Pancreas (tissue), 10 donors: ENCODE measurements at places on chromosomes 3 and 15. TPM values are rescaled to one million over a fixed set of nuclear protein-coding genes. Genes with fewer than 3 reads are reported as not detected.

DNA sequence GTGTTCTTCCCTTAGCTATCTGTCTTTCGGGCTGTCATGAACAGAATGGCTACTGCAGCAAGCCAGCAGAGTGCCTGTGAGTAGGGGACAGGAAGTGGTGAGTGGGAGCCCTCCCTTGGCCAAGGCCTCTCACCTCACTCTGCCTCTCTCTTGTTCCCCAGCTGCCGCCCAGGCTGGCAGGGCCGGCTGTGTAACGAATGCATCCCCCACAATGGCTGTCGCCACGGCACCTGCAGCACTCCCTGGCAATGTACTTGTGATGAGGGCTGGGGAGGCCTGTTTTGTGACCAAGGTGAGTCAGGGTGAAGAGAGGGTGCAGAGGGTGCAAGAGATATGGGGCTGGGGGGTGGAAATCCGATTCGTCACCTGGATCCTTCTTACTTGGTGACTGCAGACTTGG lies 3.0 kb downstream of the DLL4 start:
- no peak for DNase-seq

DNA sequence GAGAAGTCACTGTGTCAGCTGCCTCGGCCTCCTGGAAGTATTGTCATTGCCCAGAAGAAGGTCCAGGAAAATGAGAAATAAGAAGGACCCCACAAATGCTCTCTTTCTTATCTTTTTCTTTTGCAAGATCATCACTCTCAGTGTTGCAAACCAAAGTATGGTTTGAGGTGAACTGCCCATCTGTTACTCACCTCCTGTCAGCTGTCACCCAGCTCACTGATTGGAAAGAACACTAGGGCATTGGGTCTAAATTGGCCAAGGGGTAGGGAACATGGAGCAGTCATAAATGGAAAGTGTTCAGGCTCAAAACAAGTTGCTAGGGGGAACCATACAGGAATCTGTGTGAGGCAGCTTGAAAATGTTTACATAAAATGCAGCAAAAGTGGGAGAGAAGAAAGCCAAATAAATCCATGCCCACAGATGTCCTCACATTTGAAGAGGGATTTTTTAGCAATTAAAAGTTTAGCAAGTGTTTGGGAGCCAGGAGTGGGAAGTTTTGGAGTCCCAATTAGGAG lies 431.2 kb upstream of the THBS1 start:
- no peak for DNase-seq

Gene LRRC15
- polyA plus RNA-seq: 0.04 TPM

Gene GRAMD1C
- polyA plus RNA-seq: 16.0 TPM

GRCh38 chr15:89429023-89429422 lies 67.4 kb downstream of the RHCG start:
- no peak for DNase-seq

Gene ITIH3
- polyA plus RNA-seq: 1.7 TPM

GRCh38 chr3:36494461-36495109 lies 114.3 kb downstream of the STAC start:
- DNase-seq: no peak

Gene OXSR1
- polyA plus RNA-seq: 10.7 TPM

DNA sequence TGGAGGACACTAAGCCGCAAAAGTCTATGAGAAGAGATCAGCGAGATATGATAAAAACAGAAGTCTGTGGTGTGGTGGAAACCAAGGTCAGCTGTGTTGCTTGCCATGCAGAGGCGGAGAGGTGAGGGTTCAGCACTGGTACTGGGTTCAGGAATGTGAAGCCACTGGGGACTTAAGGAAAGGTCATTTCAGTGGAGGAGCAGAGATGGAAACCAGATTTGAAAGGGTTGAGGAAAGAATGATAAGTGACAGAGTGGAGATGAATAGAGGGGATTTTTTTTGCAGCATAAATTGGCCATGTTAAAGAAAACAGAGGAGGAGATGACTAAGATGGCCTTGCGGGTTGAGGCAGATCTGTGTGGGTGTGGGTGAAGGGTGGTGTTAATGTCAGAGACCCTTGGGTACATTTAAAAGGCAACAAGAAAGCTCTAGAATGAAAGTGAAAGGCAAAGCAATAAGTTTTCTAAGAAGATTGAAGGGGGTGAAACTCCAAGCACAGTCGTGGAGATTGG lies 265.5 kb downstream of the ADAMTSL3 start:
- no peak for DNase-seq

DNA sequence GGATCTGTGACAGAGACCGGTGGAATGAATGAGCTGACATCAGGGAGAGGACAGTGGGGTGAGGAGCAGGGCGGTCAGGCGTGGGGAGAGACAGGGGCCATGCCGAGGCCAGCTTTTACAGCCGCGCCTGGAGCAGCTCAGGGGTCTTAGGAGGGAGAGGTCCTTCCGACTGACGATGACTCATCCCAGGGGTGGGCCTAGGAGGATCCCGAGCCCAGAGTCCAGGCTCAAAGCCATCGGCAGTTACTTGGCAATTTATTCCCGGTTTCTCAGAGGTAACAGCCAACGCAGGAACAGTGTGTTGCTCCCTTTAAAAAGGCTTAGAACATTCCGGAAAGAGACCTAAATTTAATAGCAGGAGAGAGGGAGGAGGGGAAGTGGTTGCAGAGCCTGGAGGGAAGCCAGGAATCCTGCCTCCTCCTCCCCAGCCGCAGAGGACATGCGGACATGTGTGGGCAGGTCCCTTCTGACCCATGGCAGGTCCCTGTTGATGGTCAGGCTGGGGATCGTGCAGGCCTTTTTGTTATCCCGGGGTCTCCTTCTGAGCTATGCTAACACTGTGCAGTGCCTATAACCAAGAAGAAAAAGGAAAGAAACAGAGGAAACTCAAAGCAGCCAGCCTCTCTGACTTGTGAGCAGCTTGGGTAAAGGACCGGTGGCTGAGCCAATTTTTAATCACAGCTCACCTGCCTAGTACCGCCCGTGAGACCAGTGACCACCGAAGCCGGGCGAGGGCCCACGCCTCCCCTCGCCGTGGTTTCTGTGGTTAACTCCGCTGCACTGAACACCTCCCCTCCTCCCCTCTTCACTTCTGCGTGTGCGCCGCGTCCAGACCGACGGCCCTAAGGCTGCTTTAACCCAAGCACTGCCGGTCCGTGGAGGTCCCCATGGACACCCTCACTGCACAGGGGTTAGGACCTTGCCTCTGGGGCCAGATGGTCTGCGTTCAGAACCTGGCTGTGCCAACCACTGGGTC lies 392.4 kb upstream of the PROK2 start:
- DNase-seq: no peak

GRCh38 chr15:30001602-30002001 lies 81.2 kb upstream of the GOLGA8J start:
- DNase-seq: no peak

DNA sequence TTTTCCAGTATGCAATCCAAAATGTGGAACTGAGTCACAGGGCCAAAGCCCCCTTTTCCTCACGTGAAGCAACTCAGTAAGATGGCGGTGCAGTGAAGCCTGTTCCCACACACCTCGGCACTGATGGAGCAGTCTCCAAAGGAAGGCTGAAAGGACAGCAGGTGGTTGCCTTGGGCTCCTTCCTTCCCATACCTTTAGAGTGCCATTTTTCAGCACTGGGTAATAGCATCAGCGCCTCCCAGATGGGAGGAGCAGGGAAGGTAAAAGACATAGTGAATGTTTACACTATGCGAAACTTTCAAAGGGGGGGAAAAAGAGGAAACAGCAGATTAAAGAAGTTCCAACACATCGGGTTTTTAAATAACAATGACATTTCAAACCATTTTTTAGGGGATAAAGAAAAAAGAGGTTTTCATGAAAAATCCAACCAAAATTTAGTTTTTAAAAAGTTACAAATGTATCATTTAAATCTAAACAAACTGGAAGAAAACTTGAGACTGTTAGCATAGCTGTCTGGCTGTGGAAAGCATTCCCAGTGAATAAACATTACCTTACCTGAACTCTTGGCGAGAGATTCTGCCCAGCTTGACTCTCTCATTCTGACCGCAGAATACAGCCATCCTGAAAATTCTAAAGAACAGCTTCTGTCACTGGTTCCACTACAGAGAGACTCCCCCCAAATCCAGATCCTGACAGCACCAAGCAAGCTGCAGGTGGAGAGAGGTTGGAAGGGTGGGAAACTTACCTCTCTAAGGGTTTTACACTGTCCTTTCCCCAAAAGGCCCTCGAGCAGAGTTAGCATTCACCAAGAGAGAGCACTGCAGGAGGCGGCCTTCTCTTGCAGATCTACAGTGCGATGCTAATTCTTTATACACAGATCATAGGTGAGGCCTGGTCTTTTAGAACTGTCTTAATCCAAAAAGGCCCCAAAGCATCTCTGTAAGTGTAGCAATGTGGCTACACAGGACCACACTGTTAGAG lies 32.6 kb downstream of the ABCC5 start:
- DNase-seq: no peak

- DNase-seq: no peak
These were observed 26.0 kb upstream of the GNB5 start for GRCh38 chr15:52217186-52217585.

DNA sequence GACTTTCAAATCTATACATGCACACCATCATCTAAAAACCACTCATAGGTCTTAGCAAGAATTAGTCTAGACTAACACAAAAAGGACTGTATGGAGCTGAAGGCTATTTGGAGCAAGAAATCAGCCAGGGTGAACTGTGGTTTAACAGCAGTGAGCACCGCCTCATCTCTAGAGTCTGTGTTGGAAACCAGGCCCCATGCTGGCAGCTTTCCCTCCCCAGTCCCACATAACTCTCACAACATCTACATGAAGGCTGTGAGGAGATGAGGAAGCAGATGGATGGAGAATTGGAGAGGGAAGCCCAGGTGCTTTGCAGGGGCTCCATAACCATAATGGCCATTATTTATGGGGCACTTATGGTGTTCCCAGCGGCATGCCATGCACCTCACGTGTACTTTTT lies 133.2 kb upstream of the TOPAZ1 start:
- no peak for DNase-seq

DNA sequence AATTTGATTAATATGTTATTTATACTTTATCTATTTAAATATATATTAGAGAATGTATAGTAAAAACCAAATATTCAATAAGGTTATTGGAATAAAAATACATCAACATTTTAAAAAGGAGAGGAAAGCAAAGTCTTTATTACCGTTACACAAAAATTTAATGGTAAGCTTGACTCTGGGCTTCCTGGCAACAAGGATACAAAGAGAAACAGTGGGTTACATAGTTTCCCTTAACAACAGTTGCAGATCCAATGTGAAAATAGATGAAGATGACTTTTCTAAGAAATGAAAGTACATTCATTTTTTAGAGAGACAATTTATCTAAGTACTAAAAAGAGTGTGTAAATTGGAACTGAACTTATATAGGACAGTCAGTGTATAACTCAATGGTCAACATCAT lies 6.0 kb upstream of the PHLDB2 start:
- DNase-seq: no peak

- no peak for DNase-seq
These were observed 158.3 kb downstream of the SLCO3A1 start for GRCh38 chr15:92011611-92012367.

DNA sequence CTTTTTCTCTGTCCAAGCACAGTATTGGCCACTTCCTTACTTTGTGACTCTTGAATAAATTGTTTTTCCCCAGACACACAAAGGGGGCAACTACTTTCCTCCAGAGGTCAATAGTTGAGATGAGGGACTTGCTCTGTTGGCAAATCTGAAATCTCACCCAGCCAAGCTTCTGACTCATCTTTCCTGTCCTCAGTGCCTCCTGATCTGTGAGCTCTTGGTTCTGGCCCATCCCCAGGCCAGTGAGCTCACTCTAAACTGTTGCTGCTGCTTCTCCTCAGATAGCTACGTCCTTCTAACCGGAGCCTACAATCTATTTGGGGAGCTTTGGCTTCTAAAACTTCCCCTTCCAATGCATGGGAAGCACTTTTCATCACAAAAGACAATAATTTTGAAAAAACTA lies 50.0 kb upstream of the NMD3 start:
- no peak for DNase-seq

DNA sequence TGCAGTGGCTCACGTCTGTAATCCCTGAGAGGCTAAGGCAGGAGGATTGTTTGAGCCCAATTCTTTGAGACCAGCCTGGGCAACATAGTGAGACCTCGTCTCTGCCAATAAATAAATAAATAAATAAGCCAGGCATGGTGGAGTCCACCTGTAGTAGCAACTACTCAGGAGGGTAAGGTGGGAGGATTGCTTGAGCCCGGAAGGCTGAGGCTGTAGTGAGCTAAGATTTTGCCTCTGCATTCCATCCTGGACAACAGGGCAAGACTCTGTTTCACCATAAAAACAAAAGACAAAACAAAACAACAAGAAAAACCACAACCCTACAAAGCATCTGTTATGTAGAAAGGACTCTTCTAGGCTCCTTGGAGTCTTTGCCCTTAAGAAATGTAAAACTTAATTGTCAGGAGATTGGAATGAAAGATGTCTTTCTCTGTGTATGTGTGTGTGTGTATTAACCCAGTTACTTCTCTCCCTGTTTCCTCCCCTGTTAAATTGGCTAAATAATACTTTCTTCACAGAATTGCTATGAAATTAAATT lies 9.5 kb downstream of the NECTIN3 start:
- DNase-seq: no peak

Gene PRR20G
- polyA plus RNA-seq: not detected

DNA sequence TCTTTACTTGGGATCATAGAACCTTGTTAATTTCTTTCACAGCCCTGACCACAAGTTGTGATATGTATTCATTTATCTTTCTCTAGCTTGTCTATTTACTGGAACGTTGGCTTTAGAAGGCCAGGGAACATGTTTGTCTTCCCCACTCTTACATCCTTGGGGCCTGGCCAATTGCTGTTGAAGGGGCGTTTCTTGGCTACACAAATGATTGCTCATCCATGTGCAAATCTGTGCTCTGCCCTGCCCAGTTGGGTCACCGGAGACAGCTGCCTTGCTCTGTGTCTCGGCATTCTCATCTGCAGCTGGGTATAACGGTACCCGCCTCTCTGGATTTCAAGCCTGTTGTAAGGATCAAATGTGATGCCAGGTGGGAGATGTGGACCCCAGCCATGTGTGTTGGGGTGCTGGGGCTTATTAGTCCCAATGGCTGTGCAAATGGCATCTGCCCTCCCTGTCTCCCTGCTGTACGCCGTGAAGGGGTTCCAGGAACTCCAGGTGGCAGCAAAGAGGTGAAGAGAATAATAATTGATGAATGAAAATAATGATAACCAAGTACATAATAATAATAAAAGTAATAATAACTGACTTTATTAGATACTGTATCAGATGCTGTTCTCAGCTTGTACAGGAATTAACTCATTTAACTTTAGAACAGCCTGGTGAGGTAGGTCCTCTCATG lies 24.0 kb upstream of the TLE3 start:
- DNase-seq: no peak

GRCh38 chr3:140148824-140149390 lies 213.9 kb downstream of the CLSTN2 start:
- DNase-seq: no peak
